HEK293T (cell line): ENCODE measurements at places on chromosomes 13 and 19.

DNA sequence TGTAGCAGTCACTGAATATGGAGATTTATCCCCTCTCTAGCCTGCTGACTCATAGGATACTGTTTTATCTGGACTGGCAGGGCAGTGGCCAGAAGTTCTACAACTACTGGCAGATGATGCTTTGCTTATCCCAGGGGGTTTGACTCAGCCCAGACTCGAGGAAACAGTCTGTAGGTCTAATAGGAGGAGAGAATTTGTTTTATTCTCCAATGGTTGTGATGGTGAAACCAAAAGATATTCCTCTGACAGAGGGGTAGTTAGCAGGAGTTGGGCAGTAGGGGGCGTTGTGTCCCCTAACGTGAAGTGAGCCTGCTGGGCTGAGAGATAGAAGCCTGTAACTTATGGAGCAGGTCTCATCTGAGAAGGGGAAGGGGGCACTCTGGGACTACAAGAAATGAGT, 74.9 kb downstream of the WTIP start:
- peak; percentile 27 for DNase-seq

GRCh38 chr13:93670866-93671265, 444.3 kb downstream of the GPC6 start:
- DNase-seq, result no peak

- DNase-seq, result no peak
These were observed 26.3 kb upstream of the GJB6 start for GRCh38 chr13:20258208-20258962.

- no peak for DNase-seq
These were observed 1992.9 kb upstream of the PCDH20 start for GRCh38 chr13:63408331-63409189.

- no peak for DNase-seq
These were observed 7.9 kb downstream of the PIP5K1C start for GRCh38 chr19:3692141-3693024.

- DNase-seq, result no peak
These were observed 364.0 kb downstream of the LMO7 start for GRCh38 chr13:76000131-76000530.

DNA sequence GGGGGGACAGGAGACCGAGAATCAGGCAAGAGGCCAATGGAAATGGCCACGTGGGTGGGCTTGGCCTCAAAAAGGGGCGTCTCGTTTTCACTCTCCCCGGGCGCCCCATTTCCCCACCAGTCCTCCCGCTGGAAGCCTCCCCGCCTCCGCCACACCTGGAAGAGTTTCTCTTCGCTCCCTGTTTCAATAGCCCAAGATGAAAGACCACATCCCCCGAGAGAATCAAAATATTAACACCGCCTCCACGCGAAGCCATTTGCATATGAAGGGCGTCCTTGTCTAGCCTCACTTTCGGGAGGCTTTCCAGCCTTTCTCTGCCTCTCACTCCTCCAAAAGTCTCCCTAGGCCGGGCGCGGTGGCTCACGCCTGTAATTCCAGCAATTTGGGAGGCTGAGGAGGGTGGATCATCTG, 691 bp upstream of the OLFM2 start:
- no peak for DNase-seq

- DNase-seq, result no peak
These were observed 57.5 kb upstream of the EEF1AKMT1 start for GRCh38 chr13:20831254-20831653.

- DNase-seq, result peak; percentile 94
These were observed at the start of gene INSR for GRCh38 chr19:7293762-7294557. Gene INSR (minus strand): TSS chr19:7294414. CDS start chr19:7293891, 523 bp downstream.

- DNase-seq, result no peak
These were observed 401 bp downstream of the C19orf85 start for GRCh38 chr19:55464039-55464661.

DNA sequence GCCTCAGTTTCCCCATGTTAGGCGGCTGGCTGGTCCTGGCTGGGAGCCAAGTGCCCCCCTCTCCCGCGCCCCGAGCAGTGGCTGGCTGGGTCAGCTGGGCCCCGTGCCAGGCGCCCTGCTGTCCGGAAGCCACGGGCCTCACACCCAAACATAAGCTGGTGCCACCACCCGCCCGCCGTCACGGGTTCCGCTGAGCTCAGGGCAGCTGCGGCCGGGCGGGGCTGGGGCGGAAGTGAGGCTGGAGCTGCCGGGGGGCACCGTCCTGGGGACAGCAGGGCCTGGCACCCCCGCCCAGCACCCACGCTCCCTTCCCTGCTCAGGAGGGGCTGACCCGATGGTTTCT, 19.3 kb downstream of the HCN2 start:
- no peak for DNase-seq

GRCh38 chr13:98333486-98333885, 156.4 kb upstream of the RNF113B start:
- no peak for DNase-seq

DNA sequence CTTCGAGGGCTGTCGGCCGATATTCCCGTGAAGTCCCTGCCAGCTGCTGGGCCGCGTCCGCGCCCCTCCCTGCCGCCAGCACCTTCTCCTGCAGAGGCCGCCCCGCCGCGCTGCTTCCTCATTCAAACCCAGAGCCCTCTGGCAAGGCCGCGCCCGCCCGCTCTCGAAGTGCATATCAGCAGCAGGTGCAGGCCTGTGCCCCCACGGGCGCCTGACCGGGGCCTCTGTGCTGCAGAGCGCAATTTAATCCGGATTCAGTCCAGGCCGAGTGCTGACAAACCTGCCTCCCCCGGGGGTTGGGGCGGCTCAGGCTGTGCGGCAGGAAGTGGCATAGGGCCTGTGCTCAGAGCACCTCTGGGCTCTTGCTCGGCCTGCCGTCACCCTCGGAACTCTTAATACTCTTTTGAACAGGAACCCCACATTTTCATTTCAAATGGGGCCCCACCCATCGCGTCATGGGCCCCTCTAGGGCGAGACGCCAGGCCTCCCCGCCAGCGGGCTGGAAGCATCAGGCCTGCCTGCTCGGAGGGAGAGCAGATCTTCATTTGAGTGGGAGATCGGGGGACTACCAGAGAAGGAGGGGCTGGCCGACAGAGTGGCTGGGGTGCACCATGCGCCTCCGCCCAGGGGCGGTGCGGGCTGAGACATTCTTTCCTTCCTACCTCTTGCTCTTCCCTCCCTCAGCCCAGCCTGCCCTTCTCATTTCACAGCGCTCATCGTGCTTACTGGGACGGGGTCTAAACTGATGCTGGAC, 125.7 kb downstream of the TNFRSF19 start:
- no peak for DNase-seq

DNA sequence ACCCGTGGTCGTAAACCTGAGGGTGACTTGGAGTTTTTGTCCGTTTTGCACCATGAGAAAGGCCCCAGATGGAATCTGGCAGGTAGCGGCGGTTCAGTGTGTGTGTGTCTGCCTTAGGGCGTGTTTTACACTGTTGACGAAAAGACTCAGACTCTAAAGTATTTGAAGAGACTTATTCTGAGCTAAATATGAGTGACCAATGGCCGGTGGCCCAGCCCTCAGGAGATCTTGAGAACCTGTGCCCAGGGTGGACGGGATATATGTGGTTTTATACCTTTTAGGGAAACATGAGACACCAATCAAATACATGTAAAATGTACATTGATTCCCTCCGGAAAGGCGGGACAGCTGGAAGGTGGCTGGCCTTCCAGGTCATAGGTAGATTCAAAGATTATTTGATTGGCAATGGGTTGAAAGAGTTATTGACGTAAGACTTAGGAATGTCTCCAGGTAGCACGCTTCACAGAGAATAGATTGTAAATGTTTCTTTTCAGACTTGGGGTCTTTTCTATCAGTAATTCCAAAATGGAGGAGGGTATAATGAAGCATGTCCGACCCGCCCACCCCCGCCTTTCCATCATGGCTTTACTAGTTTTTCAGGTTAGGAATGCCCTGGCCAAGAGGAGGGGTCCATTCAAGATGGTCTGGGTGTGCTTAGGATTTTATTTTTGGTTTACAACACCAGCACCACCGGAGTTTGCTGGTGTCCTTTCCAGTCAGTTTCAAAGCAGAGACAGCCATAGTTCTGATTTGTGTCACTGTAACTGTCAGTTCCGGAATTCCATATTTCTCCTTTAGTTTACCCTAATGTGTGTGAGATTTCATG, 1.0 kb upstream of the ZNF529 start:
- DNase-seq, result no peak

- no peak for DNase-seq
These were observed 72.0 kb downstream of the TSC22D1 start for GRCh38 chr13:44504116-44504515.

GRCh38 chr19:38321646-38322196, 2.1 kb downstream of the KCNK6 start:
- no peak for DNase-seq

DNA sequence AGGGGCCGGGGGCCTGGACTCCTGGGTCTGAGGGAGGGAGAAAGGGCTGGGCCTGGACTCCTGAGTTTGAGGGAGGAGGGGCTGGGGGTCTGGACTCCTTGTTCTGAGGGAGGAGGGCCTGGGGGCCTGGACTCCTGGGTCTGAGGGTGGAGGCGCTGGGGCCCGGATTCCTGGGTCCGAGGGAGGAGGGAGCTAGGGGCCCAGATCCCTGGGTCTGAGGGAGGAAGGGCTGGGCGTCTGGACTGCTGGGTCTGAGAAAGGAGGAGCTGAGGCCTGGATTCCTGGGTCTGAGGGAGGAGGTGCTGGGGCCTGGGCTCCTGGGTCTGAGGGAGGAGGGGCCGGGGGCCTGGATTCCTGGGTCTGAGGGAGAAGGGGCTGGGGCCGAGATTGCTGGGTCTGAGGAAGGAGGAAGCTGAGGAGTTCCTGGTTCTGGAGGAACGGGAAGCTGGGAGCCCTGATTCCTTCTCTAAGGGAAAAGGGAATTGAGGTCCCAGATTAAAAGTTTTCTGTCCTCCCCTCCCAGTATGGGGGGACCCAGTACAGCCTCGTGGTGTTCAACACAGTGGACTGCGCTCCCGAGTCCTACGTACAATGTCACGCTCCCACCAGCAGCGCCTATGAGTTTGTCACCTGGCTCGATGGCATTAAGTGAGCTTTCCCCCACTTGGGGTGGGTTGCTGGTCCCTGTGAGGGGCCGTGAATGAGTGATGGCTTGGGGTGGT, 721 bp downstream of the MED25 start:
- no peak for DNase-seq
